ENCODE measurements at places on chromosomes 5 and 9.

DNA sequence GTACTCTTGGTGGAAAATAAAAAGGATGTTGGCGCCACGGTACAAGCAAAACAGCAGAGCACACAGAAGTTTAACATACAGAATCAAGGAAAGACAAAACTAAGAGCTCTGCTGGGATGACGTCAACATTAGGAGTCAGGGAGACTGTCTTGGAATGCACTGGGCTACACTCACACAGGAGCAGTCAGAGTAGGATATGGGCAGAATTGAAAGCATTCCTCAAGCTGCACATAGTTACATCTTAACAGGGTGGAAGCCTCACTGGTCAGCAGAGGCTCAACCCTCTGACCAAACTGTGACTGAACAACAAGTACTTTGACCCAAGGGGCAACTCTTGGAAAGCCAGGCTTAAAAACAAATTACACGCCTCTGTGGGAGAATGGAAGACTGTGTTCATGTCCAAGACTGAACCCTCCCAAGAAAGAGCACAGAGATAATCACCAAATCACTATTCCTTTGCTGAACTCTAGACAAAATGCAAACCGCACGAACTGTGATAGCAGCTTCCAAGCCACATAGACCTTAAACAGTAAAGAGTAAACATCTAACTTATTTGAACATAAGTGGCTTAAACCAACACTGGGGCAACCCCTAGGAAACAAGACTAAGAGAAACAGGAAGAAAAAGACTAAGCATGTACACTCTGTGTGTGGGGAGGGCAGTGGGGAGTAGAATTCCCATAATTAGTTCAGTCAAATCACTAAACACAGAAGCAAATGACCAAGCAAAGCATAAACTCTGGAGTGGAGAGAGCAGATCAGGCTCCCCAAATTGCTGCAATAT, 772.7 kb downstream of the PRELID2 start:
- no peak for DNase-seq

DNA sequence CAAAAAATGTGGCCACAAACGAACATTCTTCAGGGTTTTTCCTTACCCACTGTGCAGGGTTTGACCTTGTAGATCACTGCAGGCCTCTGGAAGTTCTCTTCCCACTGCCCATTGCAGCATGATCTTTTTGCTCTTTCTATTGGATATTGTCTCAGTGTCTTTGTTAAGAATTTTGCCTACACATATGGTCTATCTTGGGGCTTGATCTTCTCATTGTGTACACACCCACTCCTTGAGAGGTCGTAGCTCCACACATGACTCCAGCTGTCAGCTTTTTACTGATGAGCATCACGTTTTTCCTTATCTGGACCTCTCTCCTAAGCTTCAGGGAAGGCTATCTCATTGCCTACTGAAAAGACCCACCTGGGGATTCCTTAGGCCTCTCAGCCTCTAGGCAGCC, 3.0 kb upstream of the GLRX start:
- DNase-seq = no peak

GRCh38 chr9:79489261-79490000, 82.3 kb upstream of the TLE4 start:
- peak; percentile 89 for DNase-seq

DNA sequence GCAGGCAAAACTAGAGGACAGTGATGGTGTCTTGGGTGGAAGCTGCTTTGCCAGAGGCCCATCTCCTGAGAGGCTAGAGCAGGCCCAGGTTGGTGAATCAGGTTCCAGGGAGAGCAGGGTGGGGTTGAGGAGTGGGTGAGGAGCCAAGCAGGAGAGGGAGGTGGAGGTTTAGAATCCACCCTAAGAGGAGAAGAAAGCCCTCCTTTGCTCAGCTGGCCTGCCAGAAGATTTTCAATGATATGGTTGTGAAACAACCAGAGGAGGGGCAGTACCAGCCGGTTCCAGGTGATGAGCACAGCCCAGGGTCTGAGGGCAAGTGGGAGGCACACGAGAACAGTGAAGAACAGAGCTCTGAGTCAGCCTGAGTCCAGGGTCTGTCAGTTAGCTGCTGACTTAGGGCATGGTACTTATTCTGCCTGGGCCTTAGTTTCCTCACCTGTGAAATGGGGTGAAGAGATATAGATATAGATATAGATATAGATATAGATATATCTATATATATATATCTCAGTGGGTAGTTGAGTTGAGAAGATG, 17.8 kb downstream of the PPARGC1B start:
- no peak for DNase-seq

DNA sequence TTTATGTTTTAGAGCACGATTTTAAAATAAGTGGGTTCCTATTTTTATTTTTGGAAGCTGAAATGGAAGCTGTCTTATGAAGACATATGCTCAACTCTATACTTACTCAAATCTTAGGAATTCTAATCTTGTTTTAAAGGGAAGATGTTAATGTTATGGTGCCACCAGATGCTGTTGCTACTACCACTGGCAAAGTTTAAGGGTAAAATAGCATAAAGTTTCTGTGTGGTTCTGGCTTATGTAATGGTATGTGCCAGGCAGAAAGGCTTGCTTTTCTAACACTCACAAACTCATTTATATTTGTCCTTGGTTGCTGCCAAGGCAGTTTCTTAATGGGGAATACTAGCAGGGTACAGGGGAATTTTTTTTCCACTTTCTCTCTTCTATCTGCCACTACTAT, 204.9 kb downstream of the ZSWIM6 start:
- DNase-seq = no peak

DNA sequence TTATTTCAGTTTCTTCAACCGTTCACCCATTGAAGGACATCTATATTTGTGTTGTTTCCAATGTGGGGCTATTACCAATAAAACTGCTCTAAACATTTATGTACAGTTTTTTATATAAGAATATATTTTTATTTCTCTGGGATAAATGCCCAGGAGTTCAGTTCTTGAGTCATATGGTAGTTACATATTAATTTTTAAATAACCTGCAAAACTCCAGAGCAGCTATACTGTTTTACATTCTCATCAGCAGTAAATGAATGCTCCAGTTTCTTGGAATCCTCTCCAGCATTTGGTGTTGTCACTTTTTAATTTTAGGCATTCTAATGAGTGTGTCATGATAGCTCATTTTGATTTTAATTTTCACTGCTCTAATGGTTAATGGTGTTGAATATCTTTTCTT, 36.2 kb downstream of the CDK7 start:
- DNase-seq = no peak

DNA sequence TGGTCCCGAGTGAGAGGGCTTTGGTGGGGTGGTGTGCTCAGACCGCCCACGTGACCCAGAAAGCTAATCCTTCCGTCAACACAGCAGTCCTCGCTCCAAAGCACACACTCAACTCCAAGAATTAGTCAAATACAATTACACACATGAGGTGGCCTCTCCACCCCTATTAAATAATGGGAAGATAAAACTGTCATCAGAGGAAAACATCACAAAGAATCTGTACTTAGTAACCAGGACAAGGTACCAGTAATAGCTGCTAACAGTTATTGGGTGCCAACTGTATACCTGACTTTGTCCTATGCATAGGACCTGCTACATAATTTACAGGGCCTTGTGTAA, 222.8 kb downstream of the HSPA4 start:
- no peak for DNase-seq

DNA sequence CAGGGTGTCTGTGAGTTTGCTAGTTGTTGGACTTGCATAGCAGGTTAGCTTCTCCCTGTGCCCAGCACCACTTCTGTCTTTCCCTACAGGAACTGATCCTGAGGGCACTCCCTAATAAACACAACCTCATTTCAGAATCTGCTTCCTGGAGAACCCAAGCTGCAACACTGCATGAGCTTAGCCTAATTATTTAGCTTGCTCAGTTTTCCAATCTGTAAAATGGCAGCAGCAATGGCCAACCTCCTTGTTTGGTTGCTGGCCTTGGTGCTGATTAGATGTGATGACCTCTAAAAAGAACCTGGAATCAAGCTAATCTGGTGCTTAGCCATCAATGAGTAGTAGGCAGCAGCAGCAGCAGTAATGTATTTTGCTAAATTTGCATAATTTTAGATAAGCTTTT, 133.9 kb downstream of the ADCY2 start:
- peak; percentile 20 for DNase-seq

GRCh38 chr9:14251154-14252071, 62.5 kb downstream of the NFIB start:
- peak; percentile 2 for DNase-seq

- no peak for DNase-seq
These were observed 132.7 kb downstream of the TSSK1B start for GRCh38 chr5:113302120-113302519.

DNA sequence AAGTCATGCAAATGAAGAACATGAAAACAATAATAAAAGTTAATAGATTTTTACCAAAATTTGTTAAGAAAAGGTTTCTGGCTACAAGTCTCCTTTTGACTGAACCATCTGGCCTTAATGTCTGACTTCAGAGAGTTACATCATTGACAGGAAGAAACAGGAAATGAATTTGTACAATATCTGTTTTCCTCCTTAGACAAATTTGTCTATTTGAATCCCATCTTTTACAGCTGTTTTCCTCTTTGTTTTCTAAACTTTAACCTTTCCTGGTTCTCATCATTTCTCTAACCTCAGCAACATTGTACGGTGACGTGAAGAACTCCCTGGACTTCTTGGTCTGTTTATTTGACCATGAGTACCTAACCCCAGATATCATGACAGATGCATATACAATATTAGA, 567.5 kb upstream of the RIOK2 start:
- DNase-seq = no peak

GRCh38 chr9:127746959-127747569, 12.0 kb upstream of the TOR2A start:
- DNase-seq = no peak

- DNase-seq = no peak
These were observed 64.6 kb upstream of the SYNPO start for GRCh38 chr5:150575745-150576448.

DNA sequence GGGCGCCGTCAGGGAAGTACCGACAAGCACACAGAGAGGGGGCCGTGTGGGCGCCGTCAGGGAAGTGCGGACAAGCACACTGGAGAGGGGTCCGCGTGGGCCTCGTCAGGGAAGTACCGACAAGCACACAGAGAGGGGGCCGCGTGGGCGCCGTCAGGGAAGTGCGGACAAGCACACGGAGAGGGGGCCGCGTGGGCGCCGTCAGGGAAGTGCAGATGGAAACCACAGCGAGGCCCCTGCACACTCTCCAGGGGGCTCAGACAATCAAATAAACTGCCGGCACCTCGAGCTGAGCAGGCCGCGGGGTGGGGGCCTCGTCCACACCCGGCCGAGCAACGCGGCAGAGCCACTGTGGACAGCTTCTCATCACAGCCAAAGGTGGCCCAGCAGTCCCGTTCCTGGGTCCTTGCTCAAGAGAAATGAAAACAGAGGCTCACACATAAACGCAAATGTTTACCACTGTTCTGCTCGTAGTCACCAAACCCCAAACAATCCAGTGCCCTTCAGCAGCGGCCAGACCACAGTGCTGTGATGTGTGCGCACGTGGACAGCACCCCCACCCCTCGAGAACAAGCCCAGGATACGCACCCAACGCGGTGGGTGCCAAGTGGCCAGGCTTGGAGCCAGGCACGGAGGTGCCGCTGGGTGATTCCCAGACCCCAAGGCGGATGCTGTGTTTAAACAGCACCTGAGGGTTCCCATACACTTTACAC, 24.7 kb downstream of the TPPP start:
- no peak for DNase-seq

DNA sequence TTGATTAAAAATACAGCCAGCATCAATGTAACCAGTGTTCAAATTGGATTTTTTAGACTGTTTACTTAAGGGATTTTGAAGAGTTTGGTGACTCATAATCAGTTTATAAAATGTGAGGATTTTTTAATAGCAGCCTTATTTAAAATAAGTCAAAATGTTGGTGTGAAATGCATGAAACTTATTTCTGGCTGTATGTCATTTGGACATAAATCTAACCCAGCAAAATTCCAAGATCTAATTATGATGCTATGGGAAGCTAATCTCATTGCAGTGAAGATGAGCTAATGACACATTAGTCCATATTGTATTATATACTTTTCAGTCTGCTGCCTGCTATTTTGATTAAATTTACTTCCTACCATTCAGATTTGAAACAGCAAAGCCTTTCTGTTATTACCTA, 140.3 kb downstream of the AOPEP start:
- no peak for DNase-seq

- DNase-seq = no peak
These were observed 41.6 kb downstream of the CDK5RAP2 start for GRCh38 chr9:120538339-120538738.

DNA sequence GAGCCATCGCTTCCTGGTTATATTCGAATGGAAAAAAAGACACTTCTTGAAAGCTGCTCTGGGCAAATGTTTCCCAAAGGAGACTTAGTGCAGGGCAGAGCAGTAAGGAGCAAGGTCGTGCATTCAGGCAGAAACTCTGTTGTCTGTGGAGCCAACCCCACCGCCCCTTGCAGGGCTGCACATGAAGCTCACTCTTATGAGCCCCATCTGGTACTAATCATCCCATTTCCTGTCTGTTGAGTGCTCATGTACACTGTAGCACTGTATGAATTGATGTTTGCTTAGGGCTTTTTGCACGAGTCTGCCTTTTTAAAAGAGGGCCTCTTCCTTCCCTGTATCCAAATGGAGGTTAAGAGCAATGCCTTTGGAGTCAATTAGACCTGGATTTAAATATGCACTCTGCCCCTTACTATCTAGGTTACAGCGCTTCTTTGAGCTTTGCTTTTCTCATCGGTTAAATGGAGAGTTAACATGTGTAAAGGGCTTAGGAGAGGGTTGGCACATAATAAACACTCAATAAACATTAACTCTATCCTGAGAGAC, 25.4 kb downstream of the HMHB1 start:
- no peak for DNase-seq

DNA sequence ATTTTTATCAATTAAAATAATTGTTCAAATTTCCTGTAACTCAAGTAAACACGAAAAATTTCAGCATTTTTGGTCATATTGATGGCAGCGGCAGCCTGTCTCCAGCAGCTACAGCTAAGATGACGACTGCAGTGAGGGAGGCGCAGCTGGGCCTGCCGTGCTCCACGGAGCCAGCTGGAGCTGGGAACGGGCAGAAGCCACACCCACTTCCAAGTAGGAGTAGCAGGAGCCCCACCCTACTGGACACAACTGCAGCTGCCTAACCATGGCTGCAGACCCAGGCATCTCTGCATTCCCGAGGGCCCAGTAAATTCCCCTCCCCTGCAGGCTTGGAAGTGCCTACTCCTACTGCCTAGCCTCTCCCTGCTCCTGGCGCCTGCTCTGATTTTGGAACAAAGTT, 2031.7 kb downstream of the EFNA5 start:
- DNase-seq = no peak

GRCh38 chr5:133409210-133409674, 203.1 kb downstream of the FSTL4 start:
- no peak for DNase-seq

GRCh38 chr5:131528682-131529081, 106.3 kb downstream of the RAPGEF6 start:
- DNase-seq = no peak

- DNase-seq = no peak
These were observed 62.8 kb upstream of the SUB1 start for GRCh38 chr5:32522429-32523143.

- no peak for DNase-seq
These were observed 95.1 kb downstream of the DAPK1 start for GRCh38 chr9:87592554-87593358.

DNA sequence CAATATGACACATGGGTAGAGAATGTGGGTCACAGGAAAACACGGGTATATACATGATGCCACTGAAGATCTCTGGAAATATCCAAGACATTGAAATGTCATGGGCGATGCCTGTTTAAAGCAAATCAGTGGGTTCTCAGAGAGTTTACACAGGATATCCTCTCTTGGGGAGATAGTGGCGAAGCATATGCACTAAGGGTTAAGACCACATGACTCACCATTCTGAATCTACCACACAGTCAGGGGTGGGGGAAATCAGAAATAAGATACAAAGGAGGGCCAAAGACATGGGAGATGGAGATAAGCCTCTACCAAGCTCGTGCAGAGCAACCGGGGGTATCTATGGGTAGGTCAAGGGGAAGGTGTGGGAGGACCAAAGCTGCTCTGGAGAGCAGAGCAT, 58.8 kb downstream of the SH3PXD2B start:
- DNase-seq = no peak
